ENCODE measurements at places on chromosomes 6 and 20.

- H3K27me3 ChIP-seq = no peaks in the 10 kb centered on the region
- no peak overlapping the region for H3K27ac ChIP-seq
- no peak overlapping the region for H3K4me3 ChIP-seq
- DNase-seq = no peak
- peaks cover 85% of the 10 kb centered on the region for H3K4me1 ChIP-seq
- peaks cover 67% of the 10 kb centered on the region for H3K36me3 ChIP-seq
Measured at GRCh38 chr20:21322083-21322710, 19.1 kb downstream of the XRN2 start.

GRCh38 chr20:61205769-61206168 is 46.3 kb upstream of the CDH4 start:
- no peaks in the 10 kb centered on the region for H3K4me1 ChIP-seq
- no peak overlapping the region for H3K27ac ChIP-seq
- no peaks in the 10 kb centered on the region for H3K36me3 ChIP-seq
- DNase-seq = no peak
- H3K27me3 ChIP-seq = peaks cover 9% of the 10 kb centered on the region
- H3K4me3 ChIP-seq = no peak overlapping the region

- no peak overlapping the region for H3K27ac ChIP-seq
- no peak overlapping the region for H3K4me3 ChIP-seq
- no peak for DNase-seq
- H3K36me3 ChIP-seq = peaks cover 69% of the 10 kb centered on the region
- H3K4me1 ChIP-seq = peaks cover 55% of the 10 kb centered on the region
Measured at GRCh38 chr6:144181639-144182038, 31.3 kb downstream of the STX11 start.

DNA sequence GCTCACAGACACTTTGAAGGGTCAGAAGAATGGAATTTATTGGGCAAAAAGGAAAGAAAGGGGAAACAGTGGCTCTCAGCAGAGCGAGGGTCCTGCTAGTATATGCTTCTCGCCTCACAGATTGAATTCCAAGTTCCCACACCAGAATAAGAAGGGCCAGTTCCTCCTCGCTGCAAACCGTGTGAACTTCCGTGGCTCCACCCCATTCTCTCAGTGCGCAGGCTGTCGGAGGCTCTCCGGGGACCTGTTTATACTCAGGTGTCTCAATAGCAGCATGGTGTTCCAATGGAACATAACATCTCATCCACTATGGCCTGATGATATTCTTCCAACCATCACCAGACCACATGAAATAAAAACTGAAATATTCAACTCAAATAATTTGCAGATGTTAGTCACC is 4.6 kb downstream of the SAMD3 start:
- no peak for DNase-seq
- H3K36me3 ChIP-seq = no peaks in the 10 kb centered on the region
- no peak overlapping the region for H3K27ac ChIP-seq
- peaks cover 69% of the 10 kb centered on the region for H3K4me1 ChIP-seq
- no peaks in the 10 kb centered on the region for H3K27me3 ChIP-seq

DNA sequence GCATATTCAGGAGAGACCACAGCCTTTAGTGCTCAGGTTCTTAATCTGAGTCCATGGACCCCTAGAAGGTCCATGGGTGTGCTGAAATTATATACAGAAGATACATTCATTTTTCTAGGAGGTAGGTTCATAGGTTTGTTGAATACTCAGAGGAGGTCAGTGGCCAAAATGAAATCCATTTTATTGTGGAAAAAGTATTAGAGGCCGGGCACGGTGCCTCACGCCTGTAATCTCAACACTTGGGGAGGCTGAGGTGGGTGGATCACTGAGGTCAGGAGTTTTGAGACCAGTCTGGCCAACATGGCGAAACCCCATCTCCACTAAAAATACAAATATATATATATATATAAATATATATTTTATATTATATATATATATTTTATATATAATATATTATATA is 9.0 kb upstream of the UST start:
- H3K4me1 ChIP-seq = no peaks in the 10 kb centered on the region
- no peak for DNase-seq
- H3K27ac ChIP-seq = no peak overlapping the region

- peak overlapping the region; percentile 82 for H3K27ac ChIP-seq
- peaks cover 73% of the 10 kb centered on the region for H3K4me1 ChIP-seq
- peaks cover 85% of the 10 kb centered on the region for H3K36me3 ChIP-seq
- no peak overlapping the region for H3K4me3 ChIP-seq
Measured at GRCh38 chr20:5602346-5602745, 147.9 kb upstream of the SHLD1 start.

DNA sequence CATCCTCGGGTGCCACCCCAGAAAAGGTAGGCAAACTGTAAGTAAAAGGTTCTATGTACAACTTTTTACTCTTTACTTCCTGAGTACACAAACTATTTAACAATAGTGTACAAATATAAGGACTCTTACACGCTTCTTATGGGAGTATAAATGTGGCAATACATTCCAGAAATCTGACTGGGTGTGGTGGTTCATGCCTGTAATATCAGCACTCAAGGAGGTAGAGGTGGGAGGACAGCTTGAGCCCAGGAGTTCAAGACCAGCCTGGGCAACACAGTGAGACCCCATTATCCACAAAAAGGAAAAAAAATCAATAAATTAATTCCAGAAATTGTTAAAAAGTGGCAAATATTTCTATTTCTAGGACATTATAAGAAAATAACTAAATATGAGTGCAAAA is 48.9 kb downstream of the PIGU start:
- no peak overlapping the region for H3K27ac ChIP-seq
- peaks cover 69% of the 10 kb centered on the region for H3K36me3 ChIP-seq
- DNase-seq = no peak
- H3K4me1 ChIP-seq = peaks cover 5% of the 10 kb centered on the region
- H3K4me3 ChIP-seq = no peak overlapping the region

- H3K27ac ChIP-seq = peak overlapping the region; percentile 87
- no peak overlapping the region for H3K4me3 ChIP-seq
- H3K4me1 ChIP-seq = peaks cover 42% of the 10 kb centered on the region
Measured at GRCh38 chr6:159678574-159678973, 14.5 kb downstream of the SOD2 start.

- H3K27ac ChIP-seq = no peak overlapping the region
- H3K4me3 ChIP-seq = no peak overlapping the region
- no peaks in the 10 kb centered on the region for H3K27me3 ChIP-seq
- no peaks in the 10 kb centered on the region for H3K36me3 ChIP-seq
Measured at GRCh38 chr6:80366051-80366450, 259.6 kb downstream of the BCKDHB start.

DNA sequence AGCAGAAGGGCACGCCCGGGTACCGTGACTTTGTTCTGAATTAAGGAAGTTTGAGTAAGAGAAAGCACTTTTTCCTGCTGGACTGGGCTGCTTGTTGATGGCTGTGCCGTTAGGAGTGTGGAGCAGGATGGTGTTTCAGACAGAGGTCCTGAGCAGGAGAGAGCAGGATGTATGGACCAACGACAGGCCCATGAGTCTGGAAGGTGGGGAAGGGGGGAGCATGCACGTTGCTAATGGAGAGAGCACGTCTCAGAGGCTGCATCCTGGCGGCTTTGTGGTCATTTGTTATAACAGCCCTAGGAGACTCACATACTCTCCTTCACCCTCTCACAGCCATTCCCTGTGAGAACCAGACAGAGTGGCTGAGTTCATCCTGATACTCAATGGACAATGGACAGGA is 56.8 kb downstream of the PHACTR3 start:
- H3K4me1 ChIP-seq = no peaks in the 10 kb centered on the region
- peaks cover 33% of the 10 kb centered on the region for H3K27me3 ChIP-seq
- no peak overlapping the region for H3K27ac ChIP-seq
- no peak overlapping the region for H3K4me3 ChIP-seq
- H3K36me3 ChIP-seq = no peaks in the 10 kb centered on the region

DNA sequence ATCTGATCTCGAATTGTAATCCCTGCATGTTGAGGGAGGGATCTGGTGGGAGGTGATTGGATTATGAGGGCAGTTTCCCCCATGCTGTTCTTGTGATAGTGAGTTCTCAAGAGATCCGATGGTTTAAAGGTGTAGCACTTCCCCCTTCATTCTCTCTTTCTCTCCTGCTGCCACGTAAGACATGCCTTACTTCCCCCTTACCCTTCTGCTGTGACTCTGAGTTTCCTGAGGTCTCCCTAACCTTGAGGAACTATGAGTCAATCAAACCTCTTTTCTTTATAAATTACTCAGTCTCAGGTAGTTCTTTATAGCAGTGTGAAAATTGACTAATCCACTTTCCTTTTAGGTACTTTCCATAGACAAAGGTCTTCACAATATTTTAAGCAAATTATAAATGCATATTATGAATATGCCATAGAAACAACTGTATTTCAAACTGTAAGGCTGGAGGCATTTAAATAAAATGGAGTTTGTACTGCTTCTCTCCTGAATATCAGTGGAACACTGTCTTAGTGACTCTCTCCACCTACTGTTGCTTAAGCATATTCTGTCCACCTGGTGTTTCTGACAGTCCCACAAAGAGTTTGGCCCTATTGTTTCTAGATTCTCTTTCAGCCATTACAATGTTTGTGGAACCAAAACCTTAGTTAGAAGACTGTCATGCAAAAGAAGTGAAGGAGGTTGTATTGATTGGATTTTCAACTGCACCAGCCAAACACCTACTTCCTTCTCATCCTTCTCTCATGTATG is 24.3 kb upstream of the IL17A start:
- peaks cover 23% of the 10 kb centered on the region for H3K27me3 ChIP-seq
- H3K27ac ChIP-seq = peak overlapping the region; percentile 98
- DNase-seq = no peak

- no peak overlapping the region for H3K4me3 ChIP-seq
- no peak overlapping the region for H3K27ac ChIP-seq
- H3K36me3 ChIP-seq = peaks cover 54% of the 10 kb centered on the region
- H3K4me1 ChIP-seq = peaks cover 49% of the 10 kb centered on the region
Measured at GRCh38 chr6:31545291-31545690, 1.1 kb downstream of the ATP6V1G2 start.
